ENCODE measurements at places on chromosomes 2 and 18. TPM values are rescaled to one million over a fixed set of nuclear protein-coding genes. Genes with fewer than 3 reads are reported as not detected.

GRCh38 chr2:111117598-111118480 is 2.9 kb upstream of the BCL2L11 start:
- DNase-seq: peak; percentile 43

- no peak for DNase-seq
These were observed 242.6 kb upstream of the FBXO11 start for GRCh38 chr2:48148841-48149430.

DNA sequence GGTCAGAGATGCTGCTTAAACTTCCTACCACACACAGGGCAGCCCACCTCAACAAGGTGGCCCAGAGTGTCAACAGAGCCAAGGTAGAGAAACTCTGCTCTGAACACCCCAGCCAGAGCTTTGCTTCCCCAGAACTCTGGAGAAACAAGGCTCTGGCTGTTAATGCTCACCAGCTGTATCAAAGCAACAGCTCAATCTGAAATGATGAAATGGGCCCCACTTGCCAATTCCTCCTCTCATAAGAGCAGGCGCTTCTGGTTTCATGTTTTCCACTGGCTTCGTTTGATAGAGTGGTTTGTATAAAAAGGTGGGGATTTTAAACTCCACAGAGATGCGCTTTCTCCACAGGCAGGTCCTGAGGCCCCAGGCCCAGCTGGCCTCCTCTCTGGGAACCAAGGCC is 60.9 kb upstream of the TFCP2L1 start:
- DNase-seq: no peak

DNA sequence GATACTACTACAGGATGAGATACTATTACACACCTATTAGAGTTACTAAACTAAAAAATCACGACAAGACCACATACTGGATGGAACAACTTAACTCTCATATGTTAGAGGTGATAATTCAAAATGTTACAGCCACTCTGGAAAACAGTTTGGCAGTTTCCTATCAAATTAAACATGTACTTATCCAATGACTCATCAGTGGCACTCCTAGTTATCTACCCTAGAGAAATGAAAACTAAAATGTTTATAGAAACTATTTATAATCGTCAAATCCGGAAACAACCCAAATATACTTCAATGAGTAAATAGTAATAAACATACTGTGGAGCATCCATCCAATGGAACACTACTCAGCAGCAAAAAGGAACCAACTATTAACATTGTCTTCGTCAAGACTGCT is 137.0 kb upstream of the RBBP8 start:
- DNase-seq: no peak

Gene DNAH7
- not detected for total RNA-seq
